ENCODE measurements at places on chromosomes 2 and 18. TPM values are rescaled to one million over a fixed set of nuclear protein-coding genes. Genes with fewer than 3 reads are reported as not detected.

APOB gene
- not detected for total RNA-seq

ZNF804A gene
- under 0.01 TPM for total RNA-seq

CFC1 gene
- not detected for total RNA-seq

SGPP2 gene
- not detected for total RNA-seq

GRP gene
- not detected for total RNA-seq

CRYGA gene
- not detected for total RNA-seq

PAIP2B gene
- 0.47 TPM for total RNA-seq

TMEM247 gene
- not detected for total RNA-seq

IL36A gene
- not detected for total RNA-seq

MAT2A gene
- total RNA-seq: 63.5 TPM

GPAT2 gene
- 12.7 TPM for total RNA-seq

CCDC74A gene
- 13.8 TPM for total RNA-seq

PRKCE gene
- total RNA-seq: 9.9 TPM

PTPRN gene
- total RNA-seq: 9.0 TPM

C2orf81 gene
- 0.98 TPM for total RNA-seq

PARD6G gene
- 0.75 TPM for total RNA-seq

FBLN7 gene
- 4.0 TPM for total RNA-seq

SPAST gene
- 11.8 TPM for total RNA-seq

MC2R gene
- not detected for total RNA-seq

SPDYA gene
- 0.53 TPM for total RNA-seq

TMEM37 gene
- not detected for total RNA-seq

ZSWIM2 gene
- total RNA-seq: not detected

RUFY4 gene
- total RNA-seq: 0.08 TPM

MYO5B gene
- 0.53 TPM for total RNA-seq

DNAJB2 gene
- total RNA-seq: 125 TPM

AAMP gene
- 137 TPM for total RNA-seq

LYG2 gene
- not detected for total RNA-seq

METTL4 gene
- total RNA-seq: 6.6 TPM

DSC2 gene
- 0.23 TPM for total RNA-seq

IGFBP5 gene
- total RNA-seq: 246 TPM

ARHGAP25 gene
- total RNA-seq: 1.1 TPM

NTSR2 gene
- not detected for total RNA-seq

EFEMP1 gene
- total RNA-seq: 4,421 TPM

HOXD13 gene
- not detected for total RNA-seq

LINC00305 gene
- not detected for total RNA-seq

SEMA4C gene
- 20.2 TPM for total RNA-seq

PLB1 gene
- 0.23 TPM for total RNA-seq

GALM gene
- 14.4 TPM for total RNA-seq

RNMT gene
- 8.9 TPM for total RNA-seq

UGT1A1 gene
- total RNA-seq: not detected

TP53I3 gene
- 18.8 TPM for total RNA-seq

CBLN2 gene
- not detected for total RNA-seq

SERPINB5 gene
- not detected for total RNA-seq

LOXHD1 gene
- not detected for total RNA-seq

OBSL1 gene
- 84.6 TPM for total RNA-seq

MOGAT1 gene
- not detected for total RNA-seq

LIMS3 gene
- total RNA-seq: 1.8 TPM

PDE1A gene
- total RNA-seq: 26.8 TPM

GPBAR1 gene
- total RNA-seq: not detected

RMND5A gene
- 14.7 TPM for total RNA-seq

IL1R2 gene
- total RNA-seq: 5.9 TPM

NEU4 gene
- total RNA-seq: not detected

C2orf74 gene
- total RNA-seq: 8.0 TPM

DLGAP1 gene
- 2.9 TPM for total RNA-seq

KCNE4 gene
- total RNA-seq: 0.38 TPM

INO80B gene
- 9.2 TPM for total RNA-seq

REG1A gene
- not detected for total RNA-seq

NYAP2 gene
- not detected for total RNA-seq

INHBB gene
- total RNA-seq: 0.08 TPM
